ENCODE measurements at places on chromosomes 2 and 18. TPM values are rescaled to one million over a fixed set of nuclear protein-coding genes. Genes with fewer than 3 reads are reported as not detected.

- no peak for DNase-seq
These were observed 198.8 kb upstream of the RGPD4 start for GRCh38 chr2:107627926-107628325.

DNA sequence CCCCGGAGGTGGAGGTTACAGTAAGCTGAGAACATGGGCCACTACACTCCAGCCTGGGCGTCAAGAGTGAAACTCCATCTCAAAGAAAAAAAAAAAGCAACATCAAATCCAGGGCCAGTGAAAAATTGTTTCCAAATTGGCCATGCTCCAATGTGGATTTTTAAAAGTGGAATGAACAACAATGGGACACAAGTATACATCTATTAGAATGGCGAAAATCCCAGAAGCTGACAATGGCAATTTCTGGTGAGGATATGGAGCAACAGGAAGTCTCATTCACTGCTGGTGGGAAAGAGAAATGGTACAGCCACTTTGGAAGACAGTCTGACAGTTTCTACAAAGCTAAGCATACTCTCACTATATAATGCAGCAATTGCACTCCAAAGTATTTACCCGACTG is 161.4 kb downstream of the UXS1 start:
- DNase-seq: no peak

DNA sequence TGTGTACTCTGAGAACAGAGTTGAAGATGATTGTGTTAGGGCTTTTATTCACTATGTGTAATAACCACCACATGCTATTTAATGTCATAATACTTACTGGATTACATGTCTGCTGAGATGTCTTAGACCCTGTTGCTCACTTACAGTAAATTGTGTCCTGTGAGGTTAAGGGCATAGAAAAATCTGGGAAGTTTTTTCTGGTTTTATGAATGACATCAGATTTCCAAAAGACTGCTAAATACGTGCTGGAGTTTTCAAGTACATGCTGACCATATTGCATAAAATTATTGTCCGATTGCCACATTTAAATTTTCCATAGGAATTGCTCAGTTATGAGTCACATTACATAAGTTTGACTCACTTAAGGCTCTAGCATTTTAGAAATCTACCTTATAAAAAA is 96.7 kb upstream of the COL5A2 start:
- DNase-seq: no peak

DNA sequence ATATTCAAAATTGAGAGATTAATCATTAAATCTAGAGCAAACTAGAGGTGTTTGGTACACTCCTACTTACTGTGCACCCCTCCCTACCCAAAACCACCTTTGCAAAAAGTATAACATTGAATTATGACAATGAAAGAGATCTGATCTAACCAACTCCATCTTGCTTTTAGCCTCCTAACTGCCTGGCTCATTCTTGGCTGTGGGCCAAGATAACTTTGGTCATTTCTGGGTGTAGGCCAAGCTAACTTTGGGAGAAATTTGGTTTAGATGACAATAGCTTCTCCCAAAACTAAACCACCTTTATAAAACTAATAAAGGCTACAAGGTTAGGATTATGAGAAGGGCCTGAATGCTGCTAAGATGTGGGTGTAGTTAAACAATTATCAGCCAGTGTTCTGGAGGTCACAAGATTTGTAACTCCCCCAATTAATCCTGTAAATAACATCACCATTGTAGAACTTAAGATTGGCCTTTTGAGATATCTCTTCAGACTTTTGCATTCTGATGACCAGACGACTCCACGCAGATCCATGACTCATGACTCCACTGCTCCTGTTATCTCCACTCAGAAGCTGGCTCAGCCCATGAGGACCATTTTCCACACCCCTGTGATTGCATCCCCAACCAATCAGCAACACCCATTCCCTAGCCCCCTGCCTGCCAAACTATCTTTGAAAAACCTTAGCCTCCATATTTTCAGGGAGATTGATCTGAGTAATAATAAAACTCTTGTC is 160.2 kb downstream of the FBXO15 start:
- DNase-seq: no peak

GRCh38 chr2:36711741-36712314 is 15.3 kb downstream of the VIT start:
- DNase-seq: no peak

- DNase-seq: no peak
These were observed 48.4 kb downstream of the NEMP2 start for GRCh38 chr2:190486037-190486623.

GRCh38 chr2:144421606-144422510 is 98.1 kb downstream of the ZEB2 start:
- no peak for DNase-seq

- DNase-seq: no peak
These were observed 4.8 kb downstream of the OTX1 start for GRCh38 chr2:63055226-63056106.

DNA sequence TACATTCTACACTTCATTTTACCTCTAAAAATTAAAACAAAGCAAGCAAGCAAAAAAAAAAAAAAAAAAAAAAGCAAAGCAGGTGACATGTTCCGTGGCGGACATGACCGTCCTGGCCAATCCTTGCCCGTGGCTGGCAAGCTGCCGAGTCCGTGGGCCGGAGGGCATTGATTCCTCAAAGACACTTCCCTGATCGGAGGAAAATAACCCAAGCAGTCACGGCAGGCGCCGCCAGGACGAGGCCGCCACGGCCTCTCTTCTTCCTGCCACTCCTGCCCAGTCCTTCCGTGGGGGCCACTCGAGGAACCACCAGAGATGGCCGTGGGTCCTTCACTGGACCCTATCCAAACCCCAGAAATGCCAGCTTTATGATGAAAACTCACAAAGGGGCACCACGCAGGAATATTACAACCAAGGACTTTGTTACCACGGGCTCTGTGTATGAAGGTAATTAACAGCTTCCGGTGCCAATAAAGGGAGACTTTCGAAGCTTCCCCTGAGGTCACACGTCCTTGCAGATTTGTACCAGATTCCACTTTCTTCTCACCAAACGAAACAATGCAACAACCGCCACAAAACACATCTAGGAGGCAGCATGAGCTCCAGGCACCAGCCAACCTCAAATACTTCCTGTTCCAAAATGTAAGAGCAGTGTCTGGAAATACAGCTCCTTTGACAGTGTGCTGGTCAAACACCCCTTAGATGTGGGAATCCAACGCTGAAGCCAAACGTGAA is 170.3 kb downstream of the HDAC4 start:
- no peak for DNase-seq

The ST3GAL5 gene
- total RNA-seq: 5.3 TPM

DNA sequence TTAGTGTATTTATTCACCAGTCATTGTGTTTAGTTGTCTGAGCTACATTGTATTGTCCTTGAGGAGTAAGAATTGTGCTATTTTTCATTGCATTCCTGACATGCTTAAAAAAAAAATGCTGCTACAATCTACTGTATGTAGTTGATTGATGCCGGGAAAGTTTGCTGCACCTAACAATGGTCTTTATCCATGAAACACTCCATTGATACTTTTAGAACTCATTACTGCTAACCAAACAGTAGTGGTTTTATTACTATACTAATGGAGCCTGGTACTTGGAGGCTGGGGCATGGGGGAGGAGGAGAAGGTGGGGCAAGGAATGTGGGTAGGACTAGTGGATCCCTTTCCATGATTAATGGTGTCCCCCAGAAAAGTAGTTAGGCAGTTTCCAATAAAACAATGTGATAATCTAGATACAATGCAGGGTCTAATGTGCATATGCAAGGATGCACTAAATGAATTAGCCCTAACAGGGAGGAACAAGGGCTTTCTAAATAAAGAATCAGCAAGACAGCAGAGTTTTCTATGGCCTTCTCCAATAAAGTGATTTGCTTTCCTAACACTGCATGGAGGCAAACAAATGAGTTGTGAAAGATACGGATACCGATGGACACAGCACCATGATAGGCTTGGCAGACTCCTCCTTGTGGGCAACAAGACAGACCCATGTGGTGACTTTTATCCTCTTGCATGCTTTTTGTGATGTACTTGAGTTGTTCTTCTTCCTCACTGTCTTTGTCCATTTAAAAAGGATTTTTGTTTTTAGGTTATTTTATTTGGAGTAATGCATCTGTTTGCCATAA is 78.5 kb downstream of the FMNL2 start:
- DNase-seq: no peak

DNA sequence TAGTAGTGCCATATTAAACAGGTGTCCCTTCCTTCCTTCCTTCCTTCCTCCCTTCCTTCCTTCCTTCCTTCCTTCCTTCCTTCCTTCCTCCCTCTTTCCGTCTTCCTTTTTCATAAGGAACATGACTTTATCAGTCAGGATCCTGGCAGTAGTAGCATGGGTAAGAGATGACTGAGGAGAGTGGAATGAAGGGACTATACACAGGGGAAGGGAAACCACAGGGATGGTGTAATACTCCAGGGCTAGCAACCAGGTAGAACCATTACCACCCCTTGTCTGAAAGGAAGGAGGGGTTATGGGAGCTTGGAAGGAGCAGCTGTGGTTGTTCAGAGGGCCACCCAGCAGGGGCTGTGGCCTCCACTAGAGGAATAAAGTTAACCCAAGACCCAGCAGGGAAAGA is 23.2 kb upstream of the KDM3A start:
- no peak for DNase-seq

The OTX1 gene
- not detected for total RNA-seq

The XDH gene
- total RNA-seq: not detected

GRCh38 chr2:233399306-233400225 is 45.3 kb downstream of the DGKD start:
- DNase-seq: no peak

The ATP9B gene
- 16.3 TPM for total RNA-seq

The CCDC85A gene
- not detected for total RNA-seq

The EN1 gene
- total RNA-seq: not detected

- no peak for DNase-seq
These were observed 1207.3 kb upstream of the FAM98A start for GRCh38 chr2:34806396-34806795.

DNA sequence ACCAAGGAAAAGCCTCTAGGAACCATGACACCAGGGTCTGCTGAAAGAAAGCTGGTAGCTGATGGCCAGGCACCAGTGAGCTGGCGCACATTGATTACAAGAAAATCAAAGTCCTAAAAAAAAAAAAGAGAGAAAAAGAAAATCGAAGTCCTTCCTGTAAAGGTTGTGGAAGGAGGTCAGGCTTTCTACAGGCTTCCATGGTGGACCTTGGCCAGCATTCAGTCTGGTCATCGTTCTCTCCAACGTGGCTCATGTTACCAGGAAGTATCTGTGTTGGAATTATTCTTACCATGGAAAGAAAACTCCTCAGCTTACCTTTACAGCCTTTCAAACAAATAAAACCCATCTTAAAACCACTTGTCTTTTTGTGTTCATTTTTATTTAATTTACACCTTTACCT is 65.6 kb downstream of the CYB5A start:
- DNase-seq: no peak

- no peak for DNase-seq
These were observed 451.4 kb upstream of the SLC14A2 start for GRCh38 chr18:45163871-45164270.

DNA sequence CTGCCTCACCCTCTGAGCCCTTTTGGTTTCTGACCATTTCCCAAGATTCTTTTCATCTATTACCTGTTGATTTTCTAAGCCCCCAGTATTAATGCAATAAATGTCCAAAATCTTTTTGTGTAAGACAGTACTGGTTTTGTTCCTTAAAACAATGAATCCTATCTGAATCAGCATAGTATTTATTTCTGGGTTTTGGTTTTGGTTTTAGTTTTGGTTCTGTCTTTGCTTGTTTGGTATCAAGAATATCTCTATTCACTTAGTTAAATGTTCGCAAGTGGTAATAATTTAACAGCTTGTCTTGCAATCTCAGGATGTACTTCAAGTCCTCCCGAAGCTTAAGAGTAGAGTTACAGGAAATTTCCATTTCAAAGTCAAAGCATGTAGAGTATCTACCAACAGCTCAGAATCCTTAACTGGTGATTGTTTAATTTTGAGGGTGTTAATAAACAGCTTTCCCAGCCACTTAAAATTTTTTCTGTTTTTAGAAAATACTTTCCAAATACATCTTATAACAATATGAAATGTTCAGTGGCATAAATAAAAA is 67.7 kb upstream of the NEDD4L start:
- no peak for DNase-seq

The SPHKAP gene
- total RNA-seq: not detected

GRCh38 chr2:157509744-157510143 is 65.9 kb upstream of the CYTIP start:
- DNase-seq: no peak

GRCh38 chr2:241095594-241096290 is 6.3 kb downstream of the MTERF4 start:
- no peak for DNase-seq

GRCh38 chr2:43190311-43191052 is 35.9 kb downstream of the ZFP36L2 start:
- DNase-seq: no peak

- DNase-seq: no peak
These were observed 222.9 kb downstream of the PRKCE start for GRCh38 chr2:45874344-45874743.

GRCh38 chr2:176449852-176450251 is 180.6 kb downstream of the MTX2 start:
- no peak for DNase-seq

- no peak for DNase-seq
These were observed 61.3 kb downstream of the ALPK2 start for GRCh38 chr18:58567453-58568196.

DNA sequence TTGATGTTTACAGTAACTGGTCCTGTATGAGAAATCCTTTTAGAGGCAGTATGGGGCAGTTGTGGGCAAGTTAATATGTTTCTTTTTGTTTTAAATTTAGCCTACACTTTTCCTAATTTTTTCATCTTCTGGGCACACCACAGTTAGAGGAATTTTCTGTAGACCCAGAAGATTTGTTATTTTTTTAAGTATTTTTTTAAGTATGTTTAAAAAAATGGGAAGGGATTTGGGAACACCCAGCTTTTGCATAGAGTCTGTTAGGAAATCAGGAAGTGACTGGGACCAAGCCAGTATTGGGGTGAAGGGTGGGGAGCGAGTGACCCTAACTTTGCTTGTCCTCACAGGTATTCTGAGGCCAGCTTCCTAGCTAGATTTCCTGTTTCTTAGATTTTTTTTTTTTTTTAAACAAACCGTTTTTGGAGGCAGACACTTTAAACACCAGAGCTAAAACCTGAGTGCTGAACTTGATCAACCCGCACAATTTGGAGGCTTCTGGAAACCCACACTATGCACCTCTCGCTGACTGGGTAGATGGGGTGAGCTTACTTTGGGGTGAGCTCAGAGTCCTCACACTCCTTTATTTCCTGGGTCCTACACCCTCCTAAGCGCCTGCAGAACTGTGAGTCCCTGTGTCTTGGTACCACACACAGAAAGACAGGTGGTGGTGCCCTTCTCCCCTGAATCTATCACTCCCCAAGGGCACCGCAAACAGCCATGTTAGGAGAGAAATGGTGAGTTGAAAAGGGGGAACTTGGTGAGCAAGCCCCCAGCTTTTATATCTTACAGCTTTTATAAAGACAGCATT is 5.2 kb downstream of the GATA6 start:
- DNase-seq: no peak

DNA sequence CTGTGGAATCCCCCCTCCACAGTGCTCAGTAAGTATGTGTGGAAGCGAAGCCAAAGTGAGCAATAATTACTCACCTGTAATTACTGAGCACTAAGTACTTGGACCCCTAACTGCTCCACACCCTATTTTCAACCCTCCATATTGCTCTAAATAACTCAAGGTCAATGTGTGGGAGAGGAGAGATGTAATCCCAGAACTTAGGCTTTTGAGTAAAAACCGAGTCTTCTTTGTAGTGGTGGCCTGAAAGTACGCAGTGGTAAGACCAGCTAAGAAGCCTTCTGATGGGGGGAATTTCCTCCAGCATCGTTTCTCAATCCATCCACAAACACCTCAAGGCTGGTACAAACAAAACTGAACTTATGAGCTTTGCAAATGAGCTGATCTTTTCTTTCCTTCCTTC is 551.6 kb downstream of the ZEB2 start:
- no peak for DNase-seq

- no peak for DNase-seq
These were observed 131.3 kb downstream of the LPIN1 start for GRCh38 chr2:11877764-11878163.

The MALL gene
- 0.78 TPM for total RNA-seq

The SRD5A2 gene
- not detected for total RNA-seq

All from activated T-cell treated with anti-CD3 and anti-CD28 coated beads, Interleukin-2, amount 50 U/mL, for 4 hours (primary cell).